ENCODE measurements at places on chromosomes 6 and 20.

DNA sequence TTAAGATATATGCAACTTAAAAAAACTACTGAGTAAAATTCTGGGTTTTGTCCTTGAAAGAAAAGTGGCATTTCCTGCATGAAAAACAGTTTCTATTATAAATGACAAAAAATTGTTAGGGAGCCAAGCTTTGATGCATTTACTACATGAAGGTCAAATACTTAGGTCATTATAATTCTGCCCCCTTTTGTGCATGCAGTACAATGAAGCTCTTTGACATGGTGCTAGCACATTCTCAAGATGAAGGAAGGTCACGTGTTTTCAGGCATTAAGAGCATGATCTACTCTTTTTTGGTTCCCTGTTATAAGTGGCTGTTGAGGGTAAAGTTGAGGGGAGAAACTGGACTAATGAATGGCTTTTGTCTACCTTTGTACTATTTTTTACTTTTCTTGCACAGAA, 72.7 kb downstream of the FOXO3 start:
- no peak for DNase-seq

DNA sequence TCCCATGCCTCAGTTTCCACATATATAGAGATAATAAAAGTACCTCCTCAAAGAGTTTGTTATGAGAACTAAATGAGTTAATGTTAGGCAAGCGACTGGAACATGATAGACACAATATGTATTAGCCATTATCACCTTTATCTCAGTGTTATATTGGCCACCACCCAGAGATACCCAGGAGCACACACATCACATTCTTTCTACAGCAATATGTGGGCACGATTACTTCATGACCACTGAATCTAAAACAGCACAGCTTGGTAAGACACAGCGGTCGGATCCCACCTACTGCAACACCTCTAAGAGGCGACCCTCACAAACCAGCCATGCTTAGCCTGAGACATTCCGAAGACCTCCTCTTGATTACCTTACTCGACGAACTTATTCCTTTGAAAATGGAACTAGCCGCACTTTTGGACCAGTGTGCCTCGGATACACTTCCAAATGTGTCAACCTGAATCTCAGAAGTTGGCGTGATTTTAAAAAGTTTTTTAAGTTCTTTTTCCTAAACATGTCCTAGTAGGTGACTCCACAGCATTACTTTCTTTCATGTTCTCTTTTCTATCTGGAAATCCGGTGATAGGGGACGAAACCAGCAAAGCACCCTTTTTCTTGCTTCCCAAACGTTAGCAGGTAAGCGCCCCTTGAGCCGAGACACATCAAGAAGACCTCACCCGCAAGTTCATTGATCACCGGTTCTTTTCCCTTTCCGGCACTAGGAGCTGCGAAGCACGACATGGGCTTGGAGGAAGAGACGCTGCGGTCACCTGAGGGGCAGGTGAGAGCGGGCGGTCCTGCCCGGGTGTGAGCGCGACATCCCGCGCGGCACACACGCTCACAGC, 923 bp downstream of the GMDS start:
- no peak for DNase-seq

- no peak for DNase-seq
Observed at GRCh38 chr6:41375598-41376151, 40.3 kb downstream of the NCR2 start.

DNA sequence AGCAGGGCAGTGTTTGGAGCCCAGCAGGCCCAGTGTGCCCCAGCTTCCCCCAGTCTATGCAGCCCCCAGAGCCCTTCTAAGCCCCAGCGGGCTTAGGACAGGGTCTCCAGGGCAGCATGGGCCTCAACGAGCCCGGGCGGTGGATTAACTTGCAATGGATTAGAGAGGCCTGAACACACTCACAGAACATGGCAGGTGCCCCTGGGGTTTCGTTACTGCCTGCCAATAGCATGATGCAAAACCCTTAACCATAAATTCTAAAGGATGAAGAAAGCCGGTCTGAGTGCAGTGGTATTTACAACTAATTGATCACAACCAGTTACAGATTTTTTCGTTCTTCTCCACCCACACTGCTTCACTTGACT, 18.9 kb downstream of the ENTPD6 start:
- no peak for DNase-seq

DNA sequence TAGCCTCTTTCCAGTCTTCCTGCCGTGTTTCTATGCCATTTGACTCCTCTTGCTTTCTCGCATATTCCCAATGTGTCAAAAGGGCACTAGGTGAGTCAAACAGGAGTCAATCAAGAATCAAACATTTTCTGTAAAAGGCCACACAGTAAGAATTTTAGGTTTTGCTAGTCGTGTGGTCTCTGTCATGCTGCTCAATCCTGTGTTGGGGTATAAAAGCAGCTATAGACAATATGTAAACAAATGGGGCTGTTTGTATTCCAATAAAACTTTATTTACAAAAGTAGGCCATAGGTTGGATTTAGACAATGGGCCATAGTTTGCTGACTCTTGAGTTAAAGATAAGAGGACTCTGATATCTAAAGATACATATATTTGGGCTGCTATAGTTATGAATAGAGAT, 235.4 kb upstream of the BTBD3 start:
- DNase-seq = no peak

GRCh38 chr6:21235162-21235561, 358.4 kb upstream of the SOX4 start:
- no peak for DNase-seq

- no peak for DNase-seq
Observed at GRCh38 chr6:56851074-56851473, 103.8 kb upstream of the BEND6 start.

DNA sequence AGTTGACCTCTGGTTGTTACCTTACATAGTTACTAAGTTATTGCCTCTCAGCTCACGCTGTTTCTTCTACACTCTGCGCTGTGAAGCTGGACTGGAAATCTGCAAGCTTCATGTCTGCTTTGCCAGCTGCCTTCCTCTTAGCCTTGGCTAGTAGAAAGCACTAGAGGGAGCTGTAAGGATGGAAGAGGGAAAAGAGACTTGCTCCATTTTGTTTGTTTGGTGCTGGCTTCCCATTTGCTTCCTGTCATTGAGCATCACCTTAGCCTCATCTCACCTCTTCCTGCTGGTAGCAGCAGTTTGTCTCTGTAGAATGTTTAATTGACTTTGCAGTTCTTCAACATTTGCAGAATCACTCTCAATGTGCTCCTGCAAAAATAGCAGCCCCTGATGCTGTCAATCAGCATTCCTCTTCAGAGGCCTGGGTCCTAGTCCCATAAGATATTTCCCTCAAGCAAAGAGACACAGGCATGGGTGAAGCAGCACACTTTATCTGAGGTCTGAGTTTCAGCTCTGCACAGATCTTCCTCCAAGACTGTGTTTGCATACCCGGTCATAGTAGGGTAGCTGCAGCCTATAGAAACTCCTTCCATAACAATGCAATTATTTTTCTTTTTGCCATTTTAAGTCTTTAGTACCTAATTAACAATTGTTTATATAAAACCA, 302.2 kb upstream of the EPHA7 start:
- DNase-seq = no peak

DNA sequence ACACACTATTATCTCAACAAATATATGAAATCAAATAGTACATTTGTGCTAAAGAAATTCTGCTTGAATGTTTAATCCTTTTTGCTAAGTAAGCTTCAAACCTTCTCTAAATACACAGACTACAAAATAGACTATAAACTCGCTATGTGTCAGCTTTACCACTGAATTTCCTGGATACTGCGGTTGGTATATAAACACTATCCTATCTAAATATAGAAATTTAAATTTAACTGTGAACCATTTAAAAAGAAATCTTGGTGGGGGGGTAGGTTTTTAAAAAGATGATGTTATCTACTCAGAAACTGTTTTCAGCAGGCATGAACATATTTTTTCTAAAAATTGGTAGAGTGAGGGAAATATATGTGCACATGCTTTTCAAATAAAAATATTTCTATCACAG, 306.5 kb upstream of the RUNX2 start:
- no peak for DNase-seq

DNA sequence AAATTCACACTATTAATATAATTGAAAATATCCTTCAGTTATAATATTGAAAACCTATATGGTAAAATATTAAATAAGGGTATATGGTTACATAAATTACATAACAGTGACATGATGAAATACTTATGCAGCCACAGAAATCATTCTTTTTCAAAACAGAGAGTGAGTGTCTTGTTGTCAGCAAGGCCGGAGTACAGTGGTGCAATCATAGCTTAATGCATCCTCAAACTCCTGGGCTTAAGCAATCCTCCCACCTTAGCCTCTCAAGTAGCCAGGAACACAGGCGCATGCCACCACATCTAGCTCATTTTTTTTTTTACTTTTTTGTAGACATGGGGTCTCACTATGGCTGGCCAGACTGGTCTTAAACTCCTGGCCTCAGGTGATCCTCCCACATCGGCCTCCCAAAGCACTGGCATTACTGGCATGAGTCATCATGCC, 40.4 kb downstream of the FAM8A1 start:
- DNase-seq = no peak

DNA sequence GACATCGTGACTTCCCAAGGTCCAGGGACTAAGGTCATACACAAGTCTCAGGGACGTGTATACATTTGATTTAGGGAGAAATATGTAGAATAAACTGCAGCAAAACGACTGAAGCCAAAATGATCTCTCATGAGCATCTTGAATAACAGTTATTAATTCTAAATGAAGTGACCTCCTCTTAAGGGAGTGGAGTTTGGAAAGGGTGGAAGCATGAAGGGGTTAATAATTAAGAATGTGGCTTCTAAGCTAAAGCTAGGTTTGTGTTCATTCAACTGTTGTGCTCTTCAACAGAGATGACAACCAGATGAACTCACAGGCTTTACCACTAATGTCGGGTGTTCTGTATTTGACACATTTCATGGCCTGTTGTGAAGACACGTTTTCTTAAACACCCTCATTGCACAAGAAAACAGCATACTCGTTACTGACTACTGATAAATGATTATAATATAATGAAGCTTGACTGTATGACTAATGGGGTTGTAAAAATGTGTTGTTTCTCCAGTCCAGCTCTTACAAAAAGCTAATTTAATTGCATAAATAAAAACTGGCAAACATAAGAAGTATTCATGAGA, 1.5 kb downstream of the PPP1R14C start:
- DNase-seq = no peak

GRCh38 chr20:14955399-14955798, 618.0 kb upstream of the FLRT3 start:
- no peak for DNase-seq

- DNase-seq = peak; percentile 3
Observed at GRCh38 chr6:34055223-34055933, 90.5 kb downstream of the GRM4 start.

GRCh38 chr6:32154514-32155161, 697 bp downstream of the PPT2 start:
- DNase-seq = no peak

- peak; percentile 41 for DNase-seq
Observed at GRCh38 chr6:17705778-17706579, 746 bp downstream of the NUP153 start.

GRCh38 chr6:148924226-148925012, 177.6 kb downstream of the UST start:
- DNase-seq = no peak

GRCh38 chr20:44765701-44766347, 20.2 kb downstream of the KCNK15 start:
- no peak for DNase-seq

- DNase-seq = no peak
Observed at GRCh38 chr6:13484827-13485226, 2.6 kb downstream of the GFOD1 start.

- DNase-seq = no peak
Observed at GRCh38 chr6:158706369-158706982, 56.6 kb downstream of the SYTL3 start.

DNA sequence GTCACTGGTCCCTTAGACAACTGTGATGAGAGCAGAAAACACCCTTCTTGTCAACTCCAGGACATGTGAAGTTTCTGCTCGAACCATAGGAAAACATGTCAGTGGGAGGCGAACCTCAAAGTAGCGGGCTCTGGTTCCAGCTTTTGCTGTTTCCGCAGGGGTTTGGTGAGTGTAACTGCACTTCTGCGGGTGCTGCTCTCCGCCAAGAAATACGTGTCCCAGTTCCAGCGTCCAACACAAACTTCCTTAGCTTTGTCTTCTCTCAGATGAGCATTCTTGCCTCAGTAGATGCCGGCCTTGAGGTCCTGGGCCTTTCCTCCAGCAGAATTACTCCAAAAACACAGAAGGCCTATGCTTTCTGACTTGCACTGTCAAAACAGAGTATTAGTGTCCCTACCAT, 156.3 kb downstream of the FNDC1 start:
- DNase-seq = no peak

GRCh38 chr6:25322692-25323091, 43.5 kb downstream of the CARMIL1 start:
- DNase-seq = no peak

DNA sequence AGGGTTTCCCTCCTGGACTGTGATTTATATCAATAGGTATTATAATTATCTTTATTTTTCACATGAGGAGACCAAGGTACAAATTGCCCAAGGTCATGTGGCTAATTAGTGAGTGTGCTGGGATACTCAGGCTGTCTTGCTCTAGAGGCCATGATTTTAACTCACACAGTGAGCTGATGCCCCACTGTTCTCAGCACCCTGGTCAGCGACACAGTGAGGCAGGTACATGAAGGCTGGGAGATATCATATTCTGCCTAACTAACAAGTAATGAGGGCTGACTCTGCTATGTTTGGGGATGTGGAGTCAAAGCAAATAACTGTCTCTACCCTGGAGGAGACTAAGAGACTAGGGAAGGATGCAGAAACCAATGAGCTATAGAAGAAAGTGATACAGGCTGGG, 501.1 kb downstream of the PTPRT start:
- DNase-seq = no peak

DNA sequence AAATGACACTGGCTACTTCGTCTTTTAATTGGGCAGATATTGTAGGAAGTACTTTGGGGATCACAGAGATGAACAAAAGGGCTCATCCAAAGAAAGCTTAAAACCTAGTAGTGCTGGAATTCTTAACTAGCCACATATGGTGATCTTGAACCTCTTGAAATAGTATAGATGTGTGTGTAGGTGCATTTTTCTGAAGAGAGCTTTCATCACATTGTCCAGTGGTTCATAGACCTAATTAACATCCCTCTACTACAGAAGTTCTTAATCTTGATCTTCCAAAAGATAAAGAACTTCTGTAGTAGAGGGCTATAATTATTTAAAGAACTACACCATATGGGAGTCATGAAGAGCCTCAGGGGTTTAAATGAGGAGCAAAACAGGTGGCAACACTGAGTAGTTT, 2.3 kb upstream of the PRIM2 start:
- DNase-seq = no peak
